ENCODE measurements at places on chromosomes 5 and 9.
A peak's percentile ranks its signal among the peaks of the same experiment; 100 is the strongest.

DNA sequence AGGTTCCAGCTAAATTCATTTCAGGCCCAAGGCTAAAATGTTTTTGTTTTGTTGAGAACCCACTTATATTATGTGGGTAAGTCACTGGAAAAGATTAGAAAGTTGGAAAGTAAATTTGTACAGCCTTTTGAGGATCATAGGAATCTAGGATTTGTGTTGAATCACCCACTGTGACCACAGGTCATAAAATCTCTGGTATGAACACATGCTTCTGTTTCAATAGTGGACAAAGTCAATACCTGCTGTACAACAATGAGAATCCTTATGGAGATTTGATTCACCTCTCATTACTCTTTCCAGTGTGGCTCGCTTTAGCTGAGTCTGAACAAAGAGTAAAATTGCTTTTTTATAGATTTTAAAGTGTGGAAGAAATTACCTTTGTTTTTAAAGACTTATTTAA, 369.5 kb downstream of the TMEM167A start:
- no peak for DNase-seq

GRCh38 chr5:77937015-77937908, 161.1 kb upstream of the TBCA start:
- DNase-seq, result no peak

DNA sequence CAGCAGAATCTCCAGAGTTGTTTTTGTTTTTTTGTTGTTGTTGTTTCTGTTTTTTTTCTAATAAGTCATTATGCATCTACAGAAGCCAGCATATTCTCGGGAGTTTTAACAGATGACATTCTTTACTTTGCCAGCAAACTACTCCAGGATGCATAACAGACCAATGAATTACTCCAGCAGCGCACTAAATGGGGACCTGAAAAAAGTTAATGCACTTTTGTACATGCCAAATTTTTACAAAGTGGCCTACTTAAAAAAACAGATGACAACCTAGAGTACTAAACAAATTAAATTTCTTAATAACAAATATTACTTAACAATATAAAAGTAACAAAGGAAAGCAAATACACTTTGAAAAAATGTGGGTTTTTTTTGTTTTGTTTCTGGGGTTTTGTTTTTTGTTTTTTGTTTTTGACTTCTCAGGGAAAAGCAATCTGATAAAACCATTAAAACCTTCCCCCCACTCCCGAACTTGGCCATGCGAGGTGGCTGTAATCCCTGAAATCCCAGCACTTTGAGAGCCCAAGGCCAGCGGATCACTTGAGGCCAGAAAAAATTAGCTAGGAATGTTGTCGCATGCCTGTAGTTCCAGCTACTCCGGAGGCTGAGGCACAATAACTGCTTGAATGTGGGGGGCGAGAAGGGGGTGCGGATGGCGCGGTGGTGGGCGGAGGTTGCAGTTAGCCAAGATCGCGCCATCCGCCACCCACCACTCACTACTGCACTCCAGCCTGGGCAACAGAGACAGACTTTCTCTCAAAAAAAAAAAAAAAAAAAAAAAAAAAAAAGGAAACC, 352.4 kb downstream of the CETN3 start:
- no peak for DNase-seq

- no peak for DNase-seq
Observed at GRCh38 chr9:462606-463005, 247.9 kb downstream of the DOCK8 start.

GRCh38 chr5:150542933-150543445, 35.1 kb downstream of the NDST1 start:
- no peak for DNase-seq

DNA sequence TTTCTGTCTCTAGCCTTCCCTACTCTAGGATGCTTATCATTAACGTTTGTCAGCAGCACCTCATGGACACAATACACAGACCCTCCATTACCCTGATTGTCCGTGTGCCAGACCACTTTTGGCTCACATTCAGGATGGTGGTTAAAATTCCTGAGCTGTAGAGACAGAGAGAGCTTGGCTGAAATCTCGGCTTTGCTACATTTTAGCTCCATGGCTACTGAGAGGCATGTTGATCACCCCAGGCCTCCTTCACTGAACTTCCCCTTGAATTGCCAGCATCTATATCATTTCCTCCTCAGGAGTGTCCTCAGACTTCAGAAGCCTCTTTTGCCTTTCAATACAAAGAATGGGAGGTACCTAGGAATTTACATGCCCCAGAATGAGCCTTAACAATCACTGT, 104.7 kb upstream of the ISL1 start:
- DNase-seq, result peak; percentile 69

- no peak for DNase-seq
Observed at GRCh38 chr5:89320421-89321277, 437.7 kb upstream of the MEF2C start.

- DNase-seq, result no peak
Observed at GRCh38 chr5:109247986-109248385, 161.8 kb downstream of the PJA2 start.

GRCh38 chr5:33788922-33789566, 102.7 kb downstream of the ADAMTS12 start:
- DNase-seq, result no peak

- no peak for DNase-seq
Observed at GRCh38 chr9:98409719-98410118, 154.3 kb upstream of the TBC1D2 start.

DNA sequence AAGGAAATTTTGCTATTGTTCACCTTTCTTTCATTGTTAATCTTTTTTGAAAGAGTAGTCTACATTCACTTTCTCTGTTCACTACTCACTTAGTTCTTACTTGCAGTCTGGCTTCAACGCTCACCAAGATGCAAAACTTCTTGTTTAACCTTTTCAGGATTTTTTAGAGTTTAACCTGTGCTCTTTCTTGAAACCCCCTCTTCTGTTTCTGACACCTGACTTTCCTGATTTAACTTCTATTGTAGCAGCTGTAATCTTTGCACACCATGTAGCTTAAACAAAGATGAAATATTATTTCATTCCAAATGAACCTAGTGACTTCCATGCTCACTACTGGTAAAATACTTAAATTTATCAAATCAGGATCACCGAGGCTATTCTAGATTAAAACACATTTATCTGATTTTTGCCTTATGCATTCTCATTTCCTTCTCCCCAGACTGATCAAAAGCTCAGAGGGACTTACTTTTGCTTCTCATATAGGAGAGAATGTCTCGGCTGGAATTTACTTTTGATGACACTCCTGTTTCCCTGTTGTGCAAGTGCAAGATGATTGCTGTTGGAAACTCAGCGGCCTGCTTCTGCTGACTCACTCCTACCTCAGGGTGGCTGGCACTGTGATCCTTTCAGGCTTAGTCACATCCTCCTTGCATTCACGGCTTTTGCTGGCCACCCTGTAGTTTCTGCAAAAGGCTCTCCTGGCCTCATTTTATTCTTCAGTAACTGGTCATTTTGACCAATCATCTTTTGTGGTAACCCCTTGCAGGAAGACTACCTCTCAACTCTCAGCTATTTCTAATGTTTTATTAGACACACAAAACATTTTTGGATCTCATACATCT, 109.3 kb upstream of the IFNE start:
- no peak for DNase-seq

DNA sequence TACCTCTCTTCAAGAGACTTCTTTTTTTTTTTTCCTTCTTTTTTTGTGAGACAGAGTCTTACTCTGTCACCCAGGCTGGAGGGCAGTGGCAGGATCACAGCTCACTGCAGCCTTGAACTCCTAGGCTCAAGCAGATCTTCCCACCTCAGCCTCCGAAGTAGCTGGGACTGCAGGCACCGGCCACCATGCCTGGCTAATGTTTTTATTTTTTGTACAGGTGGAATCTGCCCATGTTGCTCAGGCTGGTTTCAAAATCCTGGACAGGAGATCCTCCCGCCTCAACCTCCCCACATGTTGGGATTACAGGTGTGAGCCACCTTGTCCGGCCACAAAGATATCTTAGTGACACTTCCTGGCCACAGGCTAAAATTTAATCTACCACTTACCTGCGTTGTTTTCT, 42.9 kb upstream of the F2RL1 start:
- no peak for DNase-seq

- peak; percentile 52 for DNase-seq
Observed at GRCh38 chr9:136100700-136101614, 5.9 kb upstream of the NACC2 start.

DNA sequence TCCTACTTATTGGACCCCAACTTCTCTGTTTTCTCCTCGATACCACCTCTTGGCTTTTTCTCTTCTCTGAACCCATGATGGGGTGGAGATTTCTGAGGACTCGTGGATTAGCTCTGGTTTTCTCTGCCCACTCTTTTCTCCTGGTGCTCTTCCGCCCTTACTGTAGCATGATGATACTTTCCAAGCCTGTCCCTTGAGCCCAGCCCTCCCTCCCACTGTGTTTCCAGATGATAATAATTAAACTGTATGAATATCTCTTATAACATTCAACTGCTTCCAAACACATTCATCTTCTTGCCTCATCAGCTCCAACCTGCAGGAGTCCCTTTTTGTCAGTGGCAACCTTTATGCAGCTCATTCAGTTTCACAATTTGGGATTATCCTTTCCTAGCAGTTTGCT, 494.2 kb upstream of the KLF4 start:
- DNase-seq, result no peak

- DNase-seq, result no peak
Observed at GRCh38 chr5:103446813-103447212, 115.8 kb downstream of the NUDT12 start.
